Right ventricle myocardium superior (tissue), 1 donor: ENCODE measurements at places on chromosomes 3 and 15. TPM values are rescaled to one million over a fixed set of nuclear protein-coding genes. Genes with fewer than 3 reads are reported as not detected.

The TMEM158 gene
- 0.48 TPM for total RNA-seq

The CPLX3 gene
- total RNA-seq: 3.6 TPM

The GLDN gene
- total RNA-seq: 9.1 TPM

The SI gene
- total RNA-seq: not detected

The SLC28A1 gene
- total RNA-seq: 0.46 TPM

The ADGRG7 gene
- not detected for total RNA-seq

The CHRNA3 gene
- 0.13 TPM for total RNA-seq

The CHRM5 gene
- not detected for total RNA-seq

The ESYT3 gene
- 0.65 TPM for total RNA-seq

The MORC1 gene
- not detected for total RNA-seq

The ADAMTSL3 gene
- total RNA-seq: 10.5 TPM

The SLC22A14 gene
- not detected for total RNA-seq

The GOLGA8M gene
- total RNA-seq: 1.2 TPM

The MCF2L2 gene
- 0.51 TPM for total RNA-seq

The IQCH gene
- 1.6 TPM for total RNA-seq

The MITF gene
- 65.5 TPM for total RNA-seq

The SYNPR gene
- total RNA-seq: not detected

The NR2E3 gene
- 0.70 TPM for total RNA-seq

The IQCB1 gene
- 7.5 TPM for total RNA-seq

The XCR1 gene
- total RNA-seq: not detected

The ZCWPW2 gene
- 2.1 TPM for total RNA-seq

The NIT2 gene
- 60.4 TPM for total RNA-seq

The RPL39L gene
- total RNA-seq: 3.1 TPM

The FXR1 gene
- 285 TPM for total RNA-seq

The CADPS gene
- 11.3 TPM for total RNA-seq

The PLCH1 gene
- total RNA-seq: 1.3 TPM

The PDZRN3 gene
- 130 TPM for total RNA-seq

The SLC25A36 gene
- 87.8 TPM for total RNA-seq

The GP9 gene
- not detected for total RNA-seq

The SCN5A gene
- total RNA-seq: 162 TPM

The DUOXA2 gene
- not detected for total RNA-seq

The ZDHHC23 gene
- 3.0 TPM for total RNA-seq

The COL6A5 gene
- not detected for total RNA-seq

The BLM gene
- 37.0 TPM for total RNA-seq

The DLEC1 gene
- total RNA-seq: 0.16 TPM

The CGNL1 gene
- 11.2 TPM for total RNA-seq

The ASB14 gene
- 13.4 TPM for total RNA-seq

The TTC21A gene
- total RNA-seq: 2.0 TPM

The SLC30A4 gene
- total RNA-seq: 3.3 TPM

The MYO1E gene
- 29.9 TPM for total RNA-seq

The SOX14 gene
- total RNA-seq: not detected

The FOXB1 gene
- not detected for total RNA-seq

The ENTPD3 gene
- 0.30 TPM for total RNA-seq

The P2RY14 gene
- total RNA-seq: 3.6 TPM

The TM4SF18 gene
- total RNA-seq: 13.2 TPM

The KLF13 gene
- 65.7 TPM for total RNA-seq

The P3H2 gene
- 1.3 TPM for total RNA-seq

The WWTR1 gene
- 37.9 TPM for total RNA-seq

The ALDH1A2 gene
- 9.7 TPM for total RNA-seq

The HRH1 gene
- total RNA-seq: 1.3 TPM

The ZNF35 gene
- total RNA-seq: 6.3 TPM

The GPR62 gene
- total RNA-seq: not detected

The PXK gene
- total RNA-seq: 12.0 TPM

The OCA2 gene
- 0.16 TPM for total RNA-seq

The WDR73 gene
- 13.7 TPM for total RNA-seq

The IMPG2 gene
- 0.11 TPM for total RNA-seq
